ENCODE measurements at places on chromosomes 12 and 14.

DNA sequence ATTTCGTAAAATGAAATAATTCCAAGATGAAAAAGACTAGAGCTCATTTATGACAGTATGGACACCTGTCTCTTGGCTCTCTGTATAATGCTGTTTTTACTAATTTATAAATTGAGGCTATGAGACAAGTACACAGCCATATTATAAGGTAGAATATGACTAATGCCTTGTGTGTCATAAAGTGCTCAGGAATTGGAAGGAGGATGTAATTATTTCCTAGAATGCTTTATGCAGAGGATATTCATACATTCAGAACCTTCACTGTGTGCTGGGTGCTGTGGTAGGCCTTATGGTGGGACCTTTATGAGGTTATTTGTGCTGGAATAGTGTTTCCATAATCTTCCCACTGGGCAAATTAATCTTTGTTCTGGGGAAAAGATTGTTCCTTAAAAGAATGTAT is 13.3 kb downstream of the PCNX1 start:
- no peak for DNase-seq

DNA sequence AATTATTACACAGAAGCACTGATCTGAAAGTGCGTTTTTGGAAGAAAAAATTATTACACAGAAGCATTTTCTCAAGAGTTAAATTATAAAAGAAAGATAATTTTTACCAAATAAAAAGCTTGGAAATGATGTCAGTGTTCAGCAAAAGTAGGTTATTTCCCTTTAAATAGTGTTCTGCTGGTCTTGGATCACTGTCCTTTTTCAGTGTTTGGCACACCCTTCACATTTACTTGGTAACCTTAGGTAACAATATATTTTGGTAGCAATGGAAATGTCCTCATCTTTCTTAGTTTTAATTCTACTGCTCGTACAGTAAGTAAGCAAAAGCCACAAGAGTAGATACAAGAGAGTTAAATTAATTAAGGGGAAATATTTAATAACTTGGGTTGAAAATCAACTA is 40.3 kb downstream of the FERMT2 start:
- DNase-seq: no peak

- no peak for DNase-seq
These were observed 20.7 kb downstream of the DTX1 start for GRCh38 chr12:113077057-113077858.

DNA sequence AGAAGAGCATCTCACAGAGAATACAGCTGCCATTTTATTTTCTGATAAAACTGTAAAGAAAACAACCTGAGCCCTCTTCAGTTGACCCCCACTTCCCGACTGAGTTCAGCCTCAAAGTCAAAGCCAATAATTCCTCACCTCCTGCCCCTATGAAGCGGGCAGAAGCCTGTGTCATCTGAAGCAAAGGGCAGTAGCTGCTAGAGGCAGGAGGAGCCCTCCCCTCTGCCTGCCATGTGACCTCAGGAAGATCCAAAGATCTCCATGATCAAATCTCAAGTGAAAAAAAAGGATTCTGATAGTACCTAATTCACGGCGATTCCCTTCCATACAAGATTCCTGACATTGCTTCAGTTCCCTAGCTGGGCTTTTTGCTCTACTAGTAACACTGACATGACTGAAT is 223.1 kb upstream of the CAND1 start:
- no peak for DNase-seq

DNA sequence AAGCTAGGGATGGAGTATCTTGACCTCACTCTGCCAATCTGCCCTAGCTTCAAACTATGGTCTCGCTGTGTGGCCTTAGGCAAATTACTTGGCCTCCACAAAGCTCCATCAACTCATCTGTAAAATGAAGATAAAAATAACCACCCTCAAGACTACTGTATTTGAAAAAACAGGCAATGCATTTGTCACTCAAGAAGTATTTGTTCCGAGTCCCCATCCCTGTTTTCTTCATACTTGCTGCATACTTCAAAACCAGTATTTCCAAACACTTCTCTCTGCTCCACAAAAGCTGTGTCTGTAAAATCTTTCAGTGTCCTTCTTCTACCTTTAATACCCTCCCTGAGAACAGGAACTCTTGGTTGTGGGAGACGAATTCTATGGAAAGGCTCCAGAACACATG is 47.9 kb downstream of the GTF2A1 start:
- no peak for DNase-seq

DNA sequence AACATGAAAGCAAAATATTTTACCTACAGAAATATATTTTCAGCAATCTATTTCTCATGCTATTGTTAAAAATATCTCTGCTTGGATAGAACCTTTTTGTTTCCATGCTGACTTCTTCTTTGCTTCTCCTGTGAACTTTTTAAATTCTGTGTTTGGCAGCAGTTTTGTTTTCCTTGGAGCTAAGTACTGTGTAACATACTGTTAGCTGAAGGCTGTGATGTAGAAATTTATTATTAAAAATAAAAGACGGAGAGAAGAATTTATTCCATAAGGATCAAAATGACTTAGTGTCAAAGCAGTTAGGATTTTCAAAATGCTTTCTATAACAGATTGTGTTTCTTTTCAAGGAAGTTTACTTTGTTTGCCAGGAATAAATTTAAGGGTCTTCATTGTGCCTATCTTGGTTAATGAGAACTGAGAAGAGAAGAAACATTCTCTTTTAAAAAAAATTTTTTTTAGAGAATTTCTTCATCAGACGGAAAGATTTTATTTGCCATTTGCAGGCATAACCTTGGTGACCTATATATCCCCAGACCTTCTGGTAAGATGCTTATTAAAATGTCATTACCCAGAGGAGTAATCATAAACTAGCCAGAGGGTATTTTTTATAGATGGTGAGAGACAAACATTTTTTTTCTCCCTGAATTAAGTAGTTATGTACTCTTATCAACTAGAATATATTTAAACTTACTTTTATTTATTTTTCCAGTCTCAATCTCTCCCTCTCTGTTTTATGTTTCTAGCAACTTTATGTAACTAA is 147.1 kb upstream of the SLCO1C1 start:
- no peak for DNase-seq

- no peak for DNase-seq
These were observed 15.3 kb upstream of the ARID4A start for GRCh38 chr14:58282925-58283593.

- no peak for DNase-seq
These were observed 117.5 kb upstream of the PARP11 start for GRCh38 chr12:3990501-3991280.

DNA sequence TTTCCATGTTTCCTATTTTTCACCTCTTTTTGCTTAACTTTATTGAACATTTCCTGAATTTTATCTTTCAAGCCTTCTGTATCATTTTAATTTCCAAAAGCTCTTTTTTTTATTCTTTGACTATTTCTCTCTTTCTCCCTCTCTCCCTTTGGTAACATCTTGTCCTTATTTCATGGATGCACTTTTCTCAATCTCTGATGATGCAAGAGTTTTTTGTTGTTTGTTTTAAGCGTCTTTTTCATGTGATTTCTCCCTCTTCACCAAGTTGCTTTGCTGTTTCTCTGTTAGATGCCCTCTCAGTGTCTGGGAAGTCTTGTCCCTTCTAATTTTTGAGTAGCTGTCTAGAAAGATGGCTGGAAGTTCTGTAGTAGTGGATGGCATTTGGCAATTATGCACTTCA is 62.6 kb downstream of the ANO6 start:
- DNase-seq: no peak

DNA sequence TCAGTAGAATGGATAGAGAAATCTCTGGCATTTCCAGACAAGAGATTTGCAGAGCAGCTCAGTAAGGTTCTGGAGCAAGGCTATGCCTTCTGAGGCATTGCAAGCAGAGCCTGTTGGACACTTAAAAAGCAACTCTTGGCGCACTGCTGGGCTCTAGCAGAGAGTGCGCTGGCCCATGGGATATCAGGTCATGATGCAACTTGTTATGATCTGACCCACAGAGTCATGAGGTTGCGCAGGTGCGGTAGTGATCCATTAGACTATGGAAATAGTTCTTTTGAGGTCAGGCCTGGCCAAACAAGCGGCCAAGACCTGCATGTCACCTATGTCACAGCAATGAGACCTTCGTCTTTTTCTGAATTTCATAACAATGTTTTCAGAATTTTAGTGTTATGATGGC is 168.6 kb downstream of the TMTC3 start:
- DNase-seq: no peak

DNA sequence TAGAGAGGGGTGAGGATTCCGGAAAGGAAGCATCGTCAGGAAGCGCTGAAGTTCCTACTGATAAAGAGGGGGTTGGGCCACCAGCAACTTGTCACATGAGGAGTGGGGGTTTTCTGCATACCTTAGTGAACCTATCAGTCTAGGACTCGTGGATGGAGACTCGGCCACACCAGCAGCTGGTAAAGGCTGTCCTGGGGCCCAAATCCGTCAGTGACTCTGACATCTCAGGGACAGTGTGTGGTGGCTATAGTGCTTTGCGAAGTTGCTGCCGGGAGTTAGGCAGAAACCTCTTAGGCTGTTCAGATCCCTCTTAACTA is 16.4 kb downstream of the RNASE2 start:
- DNase-seq: no peak

GRCh38 chr14:65465584-65465983 is 53.1 kb downstream of the FUT8 start:
- no peak for DNase-seq

GRCh38 chr12:111351026-111351425 is 17.9 kb downstream of the PHETA1 start:
- DNase-seq: no peak

GRCh38 chr14:58100735-58101368 is 51.2 kb downstream of the ARMH4 start:
- no peak for DNase-seq

DNA sequence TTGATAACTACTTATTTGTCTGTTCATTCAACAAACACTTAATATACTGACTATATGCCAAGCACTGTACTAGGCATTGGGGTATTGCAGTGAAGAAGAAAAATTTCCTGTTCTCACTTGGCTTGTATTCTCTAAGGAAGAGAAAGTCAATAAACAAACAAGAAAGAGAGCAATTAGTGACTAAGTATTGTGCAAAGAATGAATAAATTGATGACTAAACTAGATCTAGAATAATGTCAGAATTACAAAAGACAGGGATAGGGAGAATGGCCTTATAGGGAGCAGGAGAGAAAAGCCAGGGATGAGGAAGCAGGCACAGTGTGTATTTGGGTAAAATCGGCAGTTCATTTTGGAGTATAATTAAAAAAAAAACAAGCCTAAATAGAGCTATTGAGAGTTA is 4.2 kb upstream of the LIN7A start:
- no peak for DNase-seq

DNA sequence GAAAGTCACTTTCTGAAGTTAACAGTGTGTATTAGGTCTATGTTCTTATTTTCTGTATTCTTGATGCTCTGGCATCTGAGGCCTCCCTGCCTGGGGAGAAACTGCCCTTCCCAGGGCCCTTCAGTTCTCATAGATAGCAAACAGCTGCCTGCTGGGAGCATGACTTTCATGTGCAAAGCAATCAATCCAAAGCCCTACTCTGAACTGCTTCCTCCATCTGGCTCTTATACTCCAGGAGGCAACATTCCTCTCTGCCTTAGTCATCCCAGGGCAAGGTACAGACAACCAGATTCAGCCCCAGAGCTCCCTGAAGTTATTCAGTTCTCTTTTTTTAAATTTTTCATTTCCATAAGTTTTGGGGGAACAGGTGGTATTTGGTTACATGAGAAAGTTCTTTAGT is 41.7 kb upstream of the RIN3 start:
- peak; percentile 70 for DNase-seq

DNA sequence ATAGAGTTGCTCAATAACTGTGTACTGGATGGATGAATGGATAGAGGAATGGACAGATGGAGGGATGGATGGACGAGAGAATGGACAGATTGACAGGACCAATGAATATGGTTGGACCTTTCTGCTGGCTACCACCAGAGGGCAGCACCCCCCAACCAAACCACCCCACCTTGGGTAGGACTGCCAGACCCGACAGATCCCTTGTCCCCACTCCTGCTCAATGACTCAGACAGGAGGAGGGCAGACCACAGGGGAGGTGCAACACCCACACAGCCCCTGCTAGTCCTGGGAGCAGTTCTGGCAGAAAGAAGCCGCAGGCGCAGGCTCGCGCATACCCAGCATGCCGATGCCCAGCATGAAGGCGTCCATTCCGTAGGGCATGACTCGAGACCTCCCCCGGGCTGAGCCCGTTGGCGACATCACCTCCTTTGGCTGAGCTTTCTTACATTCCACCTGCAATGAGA is 12.4 kb downstream of the MSI1 start:
- DNase-seq: peak; percentile 95

DNA sequence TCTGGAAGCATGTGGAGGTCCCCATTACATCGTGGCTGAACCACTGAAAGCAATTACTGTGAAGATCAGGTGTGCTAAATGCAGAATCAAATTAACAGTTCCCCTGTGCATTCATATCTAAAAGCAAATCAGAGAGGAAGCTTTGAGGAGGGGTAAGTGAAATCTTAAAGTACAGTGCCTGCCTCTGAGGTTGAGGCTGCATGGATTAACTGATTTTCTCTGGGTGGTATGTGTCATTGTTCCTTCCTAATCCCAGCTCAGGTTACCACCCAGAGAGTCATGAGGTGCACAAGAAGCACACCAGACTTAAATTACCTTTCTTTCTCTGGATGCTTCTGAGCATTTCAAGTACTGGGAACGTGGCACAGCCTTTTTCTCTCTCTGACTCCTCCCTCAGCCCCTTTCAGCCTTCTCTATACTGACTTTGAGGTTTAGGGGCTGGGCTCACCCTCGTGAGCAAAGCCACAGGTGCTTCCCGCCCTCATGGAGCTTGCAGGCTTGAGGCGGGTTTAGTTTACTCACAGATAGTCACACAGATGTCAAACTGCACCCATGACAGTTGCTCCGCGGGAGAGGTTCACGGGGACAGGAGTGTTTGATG is 237.6 kb upstream of the CRY1 start:
- DNase-seq: no peak

- DNase-seq: no peak
These were observed 94.2 kb upstream of the MYL2 start for GRCh38 chr12:111014547-111014946.

DNA sequence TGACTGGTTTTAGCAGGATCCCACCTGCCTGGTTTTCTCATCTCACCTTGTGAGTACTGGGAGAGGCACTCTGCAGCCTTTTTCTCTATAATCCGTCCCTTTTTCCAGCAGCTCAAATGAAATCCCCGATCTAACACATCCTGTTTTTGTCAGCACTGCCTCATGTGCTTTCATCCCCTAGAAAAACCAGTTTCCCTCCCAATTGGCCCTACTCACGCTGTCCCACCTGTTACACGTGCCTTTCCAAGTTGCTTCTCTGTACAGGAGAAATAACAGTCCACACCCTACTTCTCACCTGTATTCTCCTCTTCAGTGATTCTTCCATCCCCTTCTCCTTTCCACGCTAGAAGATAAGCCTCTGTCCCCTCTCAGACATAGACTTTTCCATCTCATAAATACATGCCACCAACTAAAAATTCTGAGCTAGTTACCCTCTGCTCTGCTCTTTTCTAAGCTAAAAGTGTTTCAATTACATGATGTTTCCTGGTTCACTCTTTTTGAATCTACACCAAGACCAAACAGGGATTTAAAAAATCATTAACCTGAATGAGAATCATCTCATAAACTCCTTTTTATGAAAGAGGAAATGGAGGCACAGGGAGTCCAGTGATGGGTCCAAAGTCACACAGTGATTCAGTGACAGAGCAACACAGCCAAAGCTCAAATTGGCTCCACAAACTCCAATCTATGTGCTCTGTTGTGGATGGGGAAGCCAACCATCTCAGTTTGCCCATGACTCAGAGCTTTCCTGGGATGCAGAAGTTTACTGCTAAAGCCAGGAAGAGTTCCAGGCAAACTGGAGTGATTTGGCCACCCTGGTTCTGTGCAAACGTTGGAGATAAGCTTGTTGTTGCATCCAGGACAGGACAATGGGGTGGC is 240.0 kb upstream of the TMEM132C start:
- no peak for DNase-seq

- no peak for DNase-seq
These were observed 373.2 kb downstream of the BTG1 start for GRCh38 chr12:91772411-91772810.

- DNase-seq: no peak
These were observed 217.5 kb upstream of the LHX5 start for GRCh38 chr12:113689047-113689610.

Measured in Calu3 (cell line).